ENCODE measurements at places on chromosomes 6 and 20.

DNA sequence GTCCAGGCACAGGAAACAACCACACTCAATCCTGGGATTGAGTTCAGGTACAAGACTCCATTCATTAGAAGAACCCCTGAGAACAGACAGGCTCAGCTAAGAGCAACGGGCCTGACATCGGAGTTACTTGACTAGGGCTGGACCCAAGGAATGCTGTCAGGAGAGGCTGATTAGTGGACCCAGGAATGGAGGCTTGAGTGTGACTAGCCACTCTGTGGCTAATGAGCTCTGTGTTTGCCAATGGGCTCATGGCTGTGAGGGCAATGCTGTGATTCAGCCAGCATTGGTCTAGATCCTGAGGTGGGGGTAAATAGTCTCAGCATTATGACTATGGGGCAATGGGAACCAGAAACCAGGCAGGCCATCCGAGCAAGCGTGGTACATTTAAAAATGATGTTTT is 71.8 kb downstream of the RIOK1 start:
- DNase-seq, result no peak

DNA sequence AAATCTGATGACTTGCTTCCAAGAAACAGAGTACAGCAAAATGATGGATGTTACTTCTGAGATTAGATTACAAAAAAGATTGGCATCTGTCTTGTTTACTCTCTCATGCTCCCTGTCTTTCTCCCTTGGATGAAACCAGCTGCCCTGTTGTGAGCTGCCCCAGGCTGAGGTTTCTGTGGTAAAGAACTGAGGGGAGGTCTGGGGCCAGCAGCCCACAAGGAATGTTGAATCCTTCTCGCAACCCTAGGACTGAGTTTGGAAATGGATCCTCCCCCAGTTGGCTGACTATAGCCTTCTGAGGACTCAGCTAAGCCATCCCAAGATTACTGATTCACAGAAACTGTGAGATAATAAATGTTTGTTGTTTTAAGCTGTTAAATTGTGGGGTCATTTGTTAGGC is 5.6 kb upstream of the HECA start:
- no peak for DNase-seq

DNA sequence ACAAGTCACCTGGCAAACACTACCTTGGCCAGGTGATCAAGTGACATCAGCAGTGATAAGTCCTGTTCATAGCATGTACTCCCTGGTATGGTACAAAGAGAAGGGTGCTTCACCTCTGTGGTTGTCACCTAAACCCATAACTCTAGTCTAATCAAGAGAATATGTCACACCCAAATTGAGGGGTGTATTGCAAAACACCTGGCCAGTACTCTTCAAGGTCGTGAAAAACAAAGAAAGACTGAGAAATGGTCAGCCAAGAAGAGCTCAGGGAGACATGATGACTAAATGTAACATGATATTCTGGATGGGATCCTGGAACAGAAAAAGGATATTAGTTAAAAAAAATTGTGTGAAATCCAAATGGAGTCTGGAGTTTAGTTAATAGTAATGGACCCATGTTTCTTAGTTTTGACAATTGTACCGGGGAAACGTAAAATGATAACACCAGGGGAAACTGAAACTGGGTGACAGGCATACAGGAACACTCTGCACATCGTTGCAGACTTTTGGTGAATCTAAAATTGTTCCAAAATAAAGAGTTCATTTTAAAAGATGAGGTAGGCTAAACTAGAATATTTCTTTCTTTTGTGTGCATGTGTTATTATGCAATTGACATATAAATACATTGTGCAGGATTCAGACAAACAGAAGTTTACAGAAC is 262.0 kb downstream of the CDC5L start:
- DNase-seq, result no peak

DNA sequence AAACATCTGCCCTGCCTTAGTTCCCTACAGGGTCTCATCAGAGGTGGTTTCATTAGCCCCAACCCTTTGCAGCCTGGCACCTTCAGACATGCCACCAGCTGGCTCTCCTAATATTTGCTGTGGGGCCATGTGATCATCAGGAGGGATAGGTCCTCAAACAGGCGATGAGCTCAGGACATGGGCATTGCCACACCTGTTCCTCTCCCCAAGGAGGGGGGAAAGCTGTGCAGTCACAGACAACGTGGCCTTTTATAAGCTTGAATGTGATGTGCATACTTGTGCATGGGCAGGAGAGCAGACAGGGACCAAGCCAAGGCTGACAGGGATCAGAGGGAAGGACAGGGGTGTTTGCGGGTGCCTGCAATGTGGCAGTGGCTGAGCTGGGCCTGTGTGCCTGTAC is 78.8 kb upstream of the ZNFX1 start:
- DNase-seq, result no peak

DNA sequence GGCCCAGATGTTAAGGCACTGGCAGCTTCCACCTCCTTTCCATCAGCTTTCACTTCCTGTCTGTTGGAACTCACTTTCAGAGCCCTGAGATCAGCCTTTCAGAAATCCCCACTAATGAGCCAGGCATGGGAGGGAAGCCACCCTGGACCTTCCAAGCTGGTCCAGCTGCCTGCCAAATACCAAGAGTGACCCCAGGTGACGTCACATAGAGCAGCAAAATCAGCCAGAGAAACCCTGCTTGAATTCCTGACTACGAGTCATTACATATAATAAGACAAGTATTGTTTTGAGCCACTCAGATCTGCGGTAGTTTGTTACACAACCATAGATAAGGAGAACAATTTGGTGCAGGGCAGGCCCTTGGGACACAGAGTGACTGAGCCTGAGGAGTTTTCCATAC is 556.0 kb upstream of the JAG1 start:
- DNase-seq, result no peak

- no peak for DNase-seq
Observed at GRCh38 chr6:113277111-113277510, 580.0 kb upstream of the MARCKS start.

DNA sequence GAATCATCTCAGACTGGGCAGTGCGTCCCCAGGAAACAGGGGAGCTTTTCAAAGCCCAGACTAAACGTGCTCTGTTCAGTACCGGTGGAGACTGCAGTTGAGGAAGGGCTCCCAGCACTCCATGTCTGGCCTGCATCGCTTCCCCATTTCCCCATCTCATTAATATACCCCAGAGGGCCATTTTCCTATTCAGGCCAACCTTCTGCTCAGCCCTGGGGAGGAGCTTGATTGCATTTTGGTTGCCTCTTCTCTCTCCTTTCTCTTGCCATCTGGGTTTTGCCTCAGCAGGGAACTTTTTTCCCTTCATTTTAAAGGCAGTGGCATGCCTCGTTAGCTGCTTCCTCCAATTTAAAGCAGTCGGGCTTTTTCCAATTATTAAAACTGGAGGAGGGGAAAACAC is 394.3 kb upstream of the SOX4 start:
- no peak for DNase-seq

GRCh38 chr6:157561414-157561790 is 180.4 kb downstream of the ZDHHC14 start:
- no peak for DNase-seq

DNA sequence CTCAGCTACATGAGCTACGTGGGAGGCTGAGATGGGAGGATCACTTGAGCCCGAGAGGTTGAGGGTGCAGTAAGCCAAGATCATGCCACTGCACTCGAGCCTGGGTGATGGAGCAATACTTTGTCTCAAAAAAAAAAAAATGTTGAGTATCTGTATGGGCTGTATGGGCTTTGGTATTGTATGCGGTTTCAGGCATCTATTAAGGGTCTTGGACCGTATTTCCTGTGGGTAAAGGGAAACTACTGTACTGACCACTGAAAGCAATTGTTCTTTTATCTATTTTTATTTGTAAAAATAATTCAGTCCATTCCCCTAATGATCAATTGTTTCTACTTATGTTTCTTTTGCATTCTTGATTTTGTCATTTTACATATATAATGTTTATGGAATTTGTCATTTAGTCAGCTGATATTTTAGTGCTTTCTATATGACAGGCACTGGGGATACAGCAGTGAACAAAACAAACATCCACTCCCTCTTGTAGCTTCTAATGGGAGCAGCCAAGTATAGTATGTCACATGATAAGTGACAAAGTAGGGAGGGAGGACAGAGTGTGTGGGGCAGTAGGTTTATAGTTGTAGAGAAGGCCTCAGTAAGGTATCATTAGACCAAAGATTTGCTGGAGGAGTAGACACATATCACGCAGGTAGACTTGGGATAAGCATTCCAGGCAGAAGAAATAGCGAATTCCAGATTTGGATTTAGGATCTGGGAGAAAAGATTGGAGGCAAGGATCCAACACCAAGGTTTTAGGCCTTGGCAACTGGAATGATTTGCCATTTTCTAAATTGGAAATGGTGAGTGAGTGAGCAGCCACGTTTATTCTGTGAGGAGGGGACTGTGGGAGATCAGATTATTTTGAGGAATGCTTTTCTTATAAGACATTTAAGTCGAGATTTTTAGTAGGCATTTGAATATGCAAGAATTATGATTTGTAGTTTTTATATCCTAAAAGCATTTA is 6.0 kb downstream of the PCMT1 start:
- no peak for DNase-seq

DNA sequence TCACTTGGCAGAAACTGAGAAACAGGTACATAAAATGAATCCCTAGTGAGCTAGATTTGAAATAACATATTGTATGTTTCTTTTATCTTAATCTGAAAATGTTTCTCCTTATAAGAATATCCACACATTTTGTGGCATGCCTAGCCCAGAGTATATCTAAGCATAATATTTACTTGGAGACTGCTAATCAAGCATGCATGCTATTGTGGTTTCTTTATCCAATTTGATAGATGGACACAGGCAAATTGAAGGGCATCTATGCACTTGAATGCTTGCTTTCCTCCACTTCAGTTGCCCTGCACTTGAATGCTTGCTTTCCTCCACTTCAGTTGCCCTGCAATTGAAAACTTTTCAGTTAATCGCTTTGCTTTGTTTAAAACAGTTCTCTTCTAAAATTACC is 729.8 kb downstream of the TBC1D32 start:
- DNase-seq, result no peak

DNA sequence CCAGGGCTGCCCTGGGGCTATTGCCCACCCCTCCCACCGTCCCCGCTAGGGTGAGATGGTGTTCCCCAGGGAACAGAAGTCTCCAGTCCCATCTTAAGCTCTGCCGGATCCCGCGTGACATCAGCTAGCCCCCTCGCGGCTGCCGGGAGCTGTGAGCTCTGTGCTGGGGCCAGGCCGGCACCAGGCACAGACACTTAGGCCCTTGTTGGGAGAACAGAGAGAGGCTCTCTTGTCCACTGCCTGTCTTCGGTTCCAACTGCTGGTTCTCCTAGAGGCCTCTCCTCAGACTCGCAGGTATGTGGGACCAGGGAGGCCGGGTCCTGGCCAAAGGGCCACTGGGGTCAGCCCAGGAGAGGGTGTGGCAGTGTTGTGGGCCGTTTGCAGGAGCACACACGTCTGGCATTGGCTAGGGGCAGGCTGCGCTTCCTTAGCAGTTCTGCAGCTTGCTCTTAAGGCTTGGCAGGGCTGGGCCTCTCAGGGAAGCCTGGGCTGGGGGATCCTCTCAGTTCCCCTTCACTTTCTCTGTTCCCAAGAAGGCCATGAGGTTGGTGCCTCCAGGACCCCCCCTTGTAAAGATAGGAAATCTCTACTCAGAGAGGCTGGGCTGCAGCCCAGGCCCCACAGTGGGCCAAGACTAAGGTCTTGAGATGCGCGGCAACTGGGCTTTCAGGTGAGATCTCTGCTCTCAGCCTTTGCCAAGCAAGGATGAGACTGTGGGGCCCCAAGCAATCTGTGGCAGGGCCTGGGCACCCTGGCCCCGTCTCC is 6.3 kb downstream of the SGK2 start:
- no peak for DNase-seq

DNA sequence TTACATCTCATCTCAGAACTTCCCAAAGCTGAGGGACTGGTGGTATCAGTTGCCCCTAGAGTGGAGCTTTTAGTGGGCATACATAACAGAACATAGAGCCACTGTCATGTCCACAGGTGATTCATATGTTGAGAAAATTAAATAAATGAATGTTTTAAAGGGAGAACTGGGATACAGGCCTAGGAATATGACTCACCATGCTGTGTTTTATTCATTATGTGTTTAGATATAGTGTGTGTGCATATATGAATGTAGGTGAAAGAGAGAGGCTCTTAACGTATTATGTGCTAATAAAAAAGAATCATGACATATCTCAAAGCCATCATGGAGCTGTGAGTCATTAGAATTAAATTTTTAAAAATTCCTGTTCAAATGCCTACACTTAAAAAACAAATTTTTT is 332.2 kb upstream of the RSPO3 start:
- DNase-seq, result no peak

DNA sequence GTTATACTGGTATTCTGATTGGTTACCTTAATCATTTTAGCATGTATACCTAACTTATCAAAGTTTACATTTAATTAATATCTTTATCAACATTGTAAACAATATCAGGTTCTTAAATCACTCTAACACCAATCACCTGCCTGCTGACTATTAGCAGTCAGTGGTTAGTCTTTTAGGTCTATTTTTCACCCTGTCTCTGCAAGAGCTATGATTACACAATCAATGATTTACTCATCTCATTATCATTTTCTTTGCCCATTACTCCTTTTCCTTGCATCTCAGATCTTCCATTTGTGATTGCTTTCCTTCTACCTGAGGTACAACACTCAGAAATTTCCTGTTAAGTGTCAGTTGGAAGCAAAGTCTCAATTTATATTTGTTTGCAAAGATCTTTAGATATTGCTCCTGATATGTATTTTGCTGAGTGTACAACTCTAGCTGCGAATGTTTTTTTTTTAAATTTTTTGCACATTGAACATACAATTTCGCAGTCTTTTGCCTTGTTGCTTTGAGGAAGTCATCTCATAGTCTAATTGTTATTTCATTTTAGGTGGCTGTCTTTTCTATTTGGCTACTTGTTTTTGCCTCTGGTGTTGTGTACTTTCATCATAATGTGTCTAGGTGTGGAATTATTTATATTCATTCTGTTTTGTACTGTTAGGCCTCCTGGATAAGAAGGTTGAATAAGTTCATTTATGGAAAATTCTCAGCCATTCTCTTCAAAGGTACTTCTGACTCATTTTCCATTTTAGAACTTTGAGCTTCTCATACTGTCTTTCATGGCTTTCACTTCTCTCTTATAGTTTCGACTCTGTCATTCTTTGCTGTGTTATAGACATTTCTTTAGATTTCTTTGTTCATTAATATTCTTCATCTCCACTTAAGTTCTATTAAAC is 104.9 kb upstream of the CEP162 start:
- DNase-seq, result no peak

DNA sequence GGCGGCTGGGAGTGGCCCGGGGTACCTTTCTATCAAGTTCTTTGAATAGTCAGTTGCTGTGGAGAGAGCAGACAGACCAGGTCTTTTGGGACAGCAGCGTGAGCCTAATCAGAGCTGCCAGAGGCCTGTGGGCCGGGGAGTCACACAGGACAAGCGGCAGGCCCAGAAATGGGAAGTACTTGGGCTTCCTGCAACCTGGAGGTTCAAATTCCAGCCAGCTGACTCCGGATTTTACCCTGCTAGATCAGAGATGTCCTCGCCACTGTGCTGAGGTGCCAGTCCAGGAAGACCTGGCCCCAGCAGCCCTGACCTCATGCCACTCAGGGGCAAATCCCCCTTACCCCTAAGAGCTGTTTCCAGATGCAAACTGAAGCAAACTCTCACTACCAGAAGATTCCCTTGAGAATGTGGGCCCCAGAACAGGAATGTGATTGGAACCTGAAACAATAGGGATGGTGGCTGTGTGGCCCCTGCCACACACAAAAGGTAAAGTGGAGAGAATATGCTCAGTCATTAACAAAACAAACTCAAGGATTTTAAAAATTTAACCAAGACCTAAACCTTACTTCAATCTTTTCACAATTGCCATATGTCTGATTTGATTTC is 9.7 kb downstream of the BEND3 start:
- no peak for DNase-seq

GRCh38 chr6:169956580-169956979 is 205.2 kb downstream of the ERMARD start:
- DNase-seq, result no peak

- no peak for DNase-seq
Observed at GRCh38 chr6:101663100-101663499, 269.6 kb downstream of the GRIK2 start.

Data from activated CD4-positive, alpha-beta T cell treated with anti-CD3 and anti-CD28 coated beads, Interleukin-2, amount 50 U/mL, for 48 hours (primary cell).